ENCODE measurements at places on chromosomes 7 and 10.

DNA sequence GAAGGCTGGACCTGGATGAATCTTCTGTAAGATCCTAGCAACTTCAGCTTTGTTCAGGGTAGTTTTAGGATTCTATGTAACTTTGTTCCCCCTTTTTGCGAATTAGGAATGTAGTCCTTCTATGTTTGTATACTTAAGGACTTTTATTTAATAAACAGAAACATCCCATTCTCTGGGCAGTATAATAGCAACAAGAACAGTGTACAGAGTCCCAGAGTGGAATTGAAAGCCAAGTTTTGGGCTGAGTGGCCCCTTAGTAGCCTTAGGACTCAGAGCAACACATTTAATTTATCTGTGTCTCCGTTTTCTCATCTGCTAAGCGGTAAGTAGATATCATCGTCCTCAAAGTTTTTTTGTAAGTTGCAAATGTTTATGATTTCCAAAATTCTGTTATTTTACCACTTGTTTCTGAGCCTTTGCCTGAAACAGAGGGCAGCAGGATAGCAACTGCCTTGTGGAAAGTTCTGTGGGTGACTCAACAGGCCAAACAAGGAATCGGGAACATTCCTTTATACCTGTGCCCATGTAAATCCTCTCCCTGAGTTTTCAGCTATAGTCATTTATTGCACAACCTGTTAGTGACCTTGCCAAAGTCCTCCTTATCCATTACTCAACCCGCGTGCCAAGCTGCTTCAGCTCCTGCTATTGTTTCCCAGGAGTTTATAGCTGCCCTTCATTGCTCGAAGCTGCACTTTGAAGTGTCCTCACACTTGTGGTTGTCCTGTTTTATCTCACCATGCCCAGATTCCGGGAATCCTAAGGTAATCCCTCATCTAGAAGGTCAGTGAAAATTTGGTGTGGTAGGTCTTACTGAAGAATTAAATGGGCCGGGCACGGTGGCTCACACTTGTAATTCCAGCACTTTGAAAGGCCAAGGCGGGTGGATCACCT is 199.1 kb upstream of the AHR start:
- no peak for DNase-seq

DNA sequence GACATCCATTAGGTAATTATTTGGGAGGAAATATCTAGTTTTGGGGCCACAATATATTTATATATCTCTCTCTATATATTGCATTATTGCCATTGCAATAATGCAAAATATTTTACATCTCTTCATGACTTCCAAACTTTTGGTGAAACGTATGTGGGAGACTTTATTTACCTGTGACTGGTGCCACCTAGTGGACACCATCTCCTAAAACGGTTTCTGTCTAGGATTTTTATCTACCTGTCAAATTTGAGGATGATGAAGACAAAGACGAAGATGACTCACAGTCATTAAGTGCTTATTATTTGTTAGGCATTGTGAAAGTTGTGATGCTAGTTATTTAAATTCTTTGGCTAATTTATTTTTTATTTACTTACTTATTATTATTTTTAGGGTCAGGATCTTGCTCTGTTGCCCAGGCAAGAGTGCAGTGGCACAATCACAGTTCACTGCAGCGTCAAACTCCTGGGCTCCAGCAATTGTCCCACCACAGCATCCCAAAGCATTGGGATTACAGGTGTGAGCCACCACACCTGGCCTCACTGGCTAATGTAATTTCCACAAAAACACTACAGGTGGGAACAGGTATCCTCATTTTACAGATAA is 18.7 kb upstream of the CBLL1 start:
- DNase-seq: no peak

- DNase-seq: no peak
These were observed 93.8 kb downstream of the CALD1 start for GRCh38 chr7:134873253-134873652.

GRCh38 chr10:55668326-55668922 is 692.6 kb downstream of the ZWINT start:
- DNase-seq: no peak

- DNase-seq: no peak
These were observed 50.1 kb upstream of the ELN start for GRCh38 chr7:73977619-73978618.

GRCh38 chr10:132099389-132100090 is 33.8 kb downstream of the JAKMIP3 start:
- peak; percentile 38 for DNase-seq

DNA sequence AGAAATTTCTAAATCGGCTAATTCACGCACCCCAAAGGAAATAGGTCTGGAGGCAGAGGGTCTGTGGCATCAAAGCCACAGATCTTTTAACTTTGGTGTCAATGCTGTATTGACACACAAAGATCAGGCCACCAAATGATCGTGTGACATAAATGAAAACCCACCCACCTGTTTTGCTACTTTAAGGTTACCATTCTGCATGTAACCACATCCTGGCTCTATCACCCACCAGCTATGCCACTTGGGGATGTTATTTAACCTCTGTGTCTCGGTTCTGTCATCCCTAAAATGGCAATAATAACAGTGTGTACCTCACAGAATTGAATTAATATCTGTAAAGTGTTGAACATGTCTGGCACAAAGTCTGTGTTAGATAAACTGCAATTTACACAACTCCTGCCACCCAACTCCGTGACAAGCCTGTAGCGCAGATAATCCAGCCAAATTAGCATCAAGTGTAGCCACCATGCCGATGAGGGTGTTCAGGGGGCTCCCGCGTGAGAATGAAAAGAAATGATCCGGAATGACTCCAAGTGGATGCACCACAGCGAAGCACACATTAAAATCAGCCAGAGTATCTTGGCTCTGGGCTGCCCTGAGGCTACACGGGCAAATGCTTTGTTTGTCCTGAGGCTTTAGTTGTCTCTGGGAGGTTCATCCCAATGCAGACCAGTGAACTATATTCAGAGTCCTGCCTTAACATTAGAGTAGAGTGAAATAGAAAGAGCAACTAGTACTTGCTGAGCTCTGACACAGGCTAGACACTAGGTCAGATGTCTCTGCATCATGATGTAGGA is 158.4 kb upstream of the NEBL start:
- no peak for DNase-seq

DNA sequence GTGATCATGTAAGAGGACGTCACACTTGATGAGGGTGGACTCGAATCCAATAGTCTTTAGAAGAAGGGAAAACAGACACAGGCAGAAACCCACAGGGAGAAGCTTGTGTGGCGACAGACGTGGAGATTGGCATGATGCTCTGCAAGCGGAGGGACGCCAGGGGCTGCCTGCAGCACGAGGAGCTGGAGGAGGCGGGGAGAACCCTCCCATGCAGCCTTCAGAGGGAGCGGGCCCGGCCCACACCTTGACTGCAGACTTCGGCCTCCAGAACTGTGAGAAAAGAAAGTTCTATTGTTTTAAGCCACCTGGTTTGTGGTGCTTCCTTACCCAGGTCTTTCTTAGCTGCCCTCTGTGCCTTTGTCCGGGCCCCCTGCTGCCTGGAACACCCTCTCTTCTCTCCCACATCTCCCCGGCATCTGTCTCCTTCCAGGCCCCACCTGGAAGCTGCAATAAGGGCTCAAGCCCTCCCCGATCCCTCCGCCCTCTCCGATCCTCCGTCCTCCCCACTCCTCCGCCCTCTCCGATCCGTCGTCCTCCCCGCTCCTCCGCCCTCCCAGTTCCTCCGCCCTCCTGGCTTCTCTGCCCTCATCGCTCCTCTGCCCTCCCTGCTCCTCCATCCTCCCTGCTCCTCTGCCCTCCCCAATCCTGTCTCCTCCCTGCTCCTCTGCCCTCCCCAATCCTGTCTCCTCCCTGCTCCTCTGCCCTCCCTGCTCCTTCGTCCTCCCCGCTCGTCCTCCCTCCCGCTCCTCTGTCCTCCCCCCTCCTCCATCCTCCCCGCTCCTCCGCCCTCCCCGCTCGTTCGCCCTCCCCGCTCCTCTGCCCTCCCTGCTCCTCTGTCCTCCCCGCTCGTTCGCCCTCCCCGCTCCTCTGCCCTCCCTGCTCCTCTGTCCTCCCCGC is 17.4 kb upstream of the PRKAG2 start:
- no peak for DNase-seq

DNA sequence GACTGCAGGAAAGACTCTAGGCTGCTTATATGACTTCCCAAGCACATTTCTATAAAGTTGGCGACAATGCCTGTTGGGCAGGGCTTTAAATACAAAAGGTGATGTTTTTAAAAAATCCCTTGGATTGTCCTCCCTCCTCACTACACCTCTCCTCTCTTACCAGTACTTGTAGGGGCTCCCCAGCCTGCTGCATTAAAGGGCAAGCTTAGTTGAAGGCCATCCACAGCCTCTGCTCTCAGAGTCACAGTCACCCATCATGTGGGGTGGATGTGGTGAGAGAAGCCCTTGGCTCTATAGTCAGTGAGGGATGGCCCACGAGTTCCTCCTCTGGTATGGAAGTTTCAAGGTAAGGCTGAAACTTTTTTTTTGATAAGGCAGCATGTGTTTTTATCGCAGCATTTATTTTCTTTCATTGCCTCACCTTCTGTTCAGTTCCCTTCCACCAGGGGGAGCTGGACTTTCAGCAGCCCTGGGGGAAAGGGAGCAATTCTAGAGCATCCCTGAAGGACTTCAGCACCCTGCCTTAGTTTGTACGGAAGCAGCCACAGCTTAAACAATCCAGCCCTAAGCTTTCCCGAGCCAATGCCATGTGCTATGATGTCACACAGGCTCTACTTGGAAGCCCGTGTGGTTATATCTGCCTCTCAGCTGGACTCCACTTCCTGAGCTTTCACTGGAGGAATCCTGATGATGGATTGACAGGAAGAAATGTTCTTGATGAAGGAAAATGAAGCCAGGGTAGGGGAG is 131.9 kb downstream of the CALCR start:
- no peak for DNase-seq

DNA sequence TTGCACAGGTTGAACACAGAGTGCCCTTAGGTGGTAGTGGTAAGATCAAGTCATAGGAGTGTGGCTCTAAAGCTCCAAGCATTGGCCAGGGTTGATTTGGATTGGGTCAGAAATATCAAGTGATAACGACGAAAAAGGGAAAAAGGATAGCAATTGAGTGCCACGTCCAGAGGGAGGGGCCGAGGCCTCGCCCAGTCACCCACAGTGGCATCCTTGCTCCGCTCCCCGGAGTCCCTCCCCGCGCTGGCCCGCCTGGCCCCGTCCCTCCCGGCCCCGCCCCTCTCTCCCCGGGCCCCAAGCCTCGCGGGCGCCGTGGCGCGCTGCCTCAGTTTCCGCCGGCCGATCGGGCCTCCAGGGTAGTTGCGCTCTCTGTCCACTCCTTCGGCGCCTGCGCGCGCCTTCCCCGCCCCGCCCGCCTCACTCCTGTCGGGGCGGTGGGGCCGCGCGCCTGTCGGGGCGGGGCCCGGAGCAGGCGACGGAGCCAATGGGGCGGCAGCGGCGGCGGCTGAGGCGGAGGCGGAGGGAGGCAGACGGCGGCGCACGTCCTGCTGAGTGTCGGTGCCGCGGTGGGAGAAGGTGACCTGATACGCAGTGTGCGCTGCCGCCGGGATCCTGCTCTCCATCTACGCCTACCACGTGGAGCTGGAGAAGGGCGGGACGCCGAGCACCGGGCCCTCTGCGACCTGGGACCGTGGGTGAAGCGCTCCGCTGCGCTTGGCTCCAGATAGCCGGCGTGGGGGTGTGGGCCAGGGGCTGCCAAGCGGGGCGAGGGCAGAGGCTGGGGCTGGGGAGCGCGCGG is 209.1 kb upstream of the ZNF722 start:
- no peak for DNase-seq

- DNase-seq: no peak
These were observed 270.7 kb downstream of the PCDH15 start for GRCh38 chr10:54530299-54530698.

DNA sequence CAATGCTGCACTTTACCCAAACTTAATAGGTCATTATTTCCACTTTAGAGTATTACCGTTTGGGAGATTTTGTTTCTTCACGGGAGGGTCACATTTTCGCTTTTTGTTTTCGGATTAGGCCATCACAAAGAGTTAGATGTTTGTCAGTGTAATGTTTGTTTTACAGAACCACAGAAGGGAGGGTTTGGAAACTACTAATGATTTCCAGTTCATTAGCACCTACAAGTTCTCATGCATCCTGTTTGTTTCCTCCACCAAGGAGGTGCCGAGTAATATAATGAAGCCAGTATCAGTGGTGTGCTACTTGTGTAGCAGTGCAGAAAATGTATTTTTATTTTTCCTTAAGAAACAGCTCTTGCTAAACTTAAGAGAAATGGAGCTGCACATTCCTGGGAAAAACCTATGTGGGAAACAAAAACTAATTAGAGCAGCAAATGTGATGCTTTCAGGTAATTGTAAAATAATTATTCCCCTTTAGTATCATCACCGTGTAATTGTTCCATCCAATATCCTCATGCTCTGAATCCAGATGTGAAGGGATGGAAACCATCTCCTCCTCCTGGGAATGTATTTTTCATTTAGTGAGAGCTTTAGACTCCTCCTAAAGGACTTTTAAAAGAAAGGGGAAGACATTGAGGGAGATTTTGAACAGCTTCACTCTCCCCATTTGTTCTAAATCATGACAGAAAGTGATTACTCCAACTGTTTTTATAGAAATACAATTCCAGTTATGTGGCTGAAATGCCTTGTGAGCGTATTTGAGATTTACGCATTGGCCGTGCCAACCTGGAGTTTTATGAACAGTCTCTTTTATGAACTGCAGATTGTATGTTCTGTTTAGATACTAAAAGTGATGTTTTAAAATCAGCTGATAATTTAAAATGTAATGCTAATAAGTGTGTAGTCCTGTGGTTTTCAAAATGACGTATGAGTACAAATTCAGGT is 5.6 kb downstream of the CELF2 start:
- DNase-seq: no peak

GRCh38 chr10:1024103-1024502 is 1.6 kb downstream of the IDI2 start:
- no peak for DNase-seq

GRCh38 chr7:158751751-158752150 is 47.1 kb upstream of the NCAPG2 start:
- DNase-seq: no peak

DNA sequence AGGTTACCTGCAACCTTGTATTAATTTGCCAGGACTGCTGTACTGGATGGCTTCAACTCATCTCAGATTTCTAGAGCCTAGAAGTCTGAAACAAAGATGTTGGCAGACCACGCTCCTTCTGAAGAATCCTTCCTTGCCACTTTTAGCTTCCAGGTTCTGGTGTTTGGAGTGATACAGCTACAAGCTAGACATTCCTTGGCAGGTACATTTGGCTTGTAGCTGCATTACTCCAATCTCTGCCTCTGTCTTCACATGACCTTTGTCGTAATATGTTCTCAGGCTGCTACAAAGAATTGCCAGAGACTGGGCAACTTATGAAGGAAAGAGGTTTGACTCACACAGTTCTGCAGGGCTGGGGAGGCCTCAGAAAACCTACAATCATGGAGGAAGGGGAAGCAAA is 146.3 kb downstream of the GALNT17 start:
- DNase-seq: no peak

GRCh38 chr7:7978860-7979259 is 10.3 kb downstream of the GLCCI1 start:
- DNase-seq: no peak

- DNase-seq: no peak
These were observed 98.0 kb upstream of the GATA3 start for GRCh38 chr10:7956508-7956907.

- no peak for DNase-seq
These were observed 936.6 kb downstream of the NRG3 start for GRCh38 chr10:82811621-82812020.

GRCh38 chr10:131211965-131212619 is 99.4 kb downstream of the TCERG1L start:
- DNase-seq: peak; percentile 37

All from left forelimb (tissue), 1 donor.